ENCODE measurements at places on chromosomes 3 and 15.
A peak's percentile ranks its signal among the peaks of the same experiment; 100 is the strongest.

DNA sequence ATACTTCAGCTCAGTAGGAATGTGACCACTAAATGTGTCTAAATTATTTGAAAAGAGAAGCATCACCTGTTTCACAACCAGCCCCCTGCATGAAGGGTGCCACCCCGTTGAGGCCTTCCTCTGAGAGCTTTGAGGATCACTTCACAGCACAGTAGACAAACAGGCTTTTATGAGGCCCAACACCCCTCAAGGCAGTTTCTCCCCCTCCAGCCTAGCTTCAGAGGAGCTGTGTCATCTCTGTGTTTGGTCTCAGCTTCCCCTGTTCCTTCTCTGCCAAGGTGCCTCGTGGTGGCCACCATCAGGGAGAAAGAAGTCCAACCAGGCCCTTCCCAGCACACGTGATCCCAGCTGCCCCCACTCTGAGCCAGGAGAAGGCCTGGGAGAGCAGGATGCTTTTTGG, 21.6 kb upstream of the DUSP7 start:
- no peak for DNase-seq

DNA sequence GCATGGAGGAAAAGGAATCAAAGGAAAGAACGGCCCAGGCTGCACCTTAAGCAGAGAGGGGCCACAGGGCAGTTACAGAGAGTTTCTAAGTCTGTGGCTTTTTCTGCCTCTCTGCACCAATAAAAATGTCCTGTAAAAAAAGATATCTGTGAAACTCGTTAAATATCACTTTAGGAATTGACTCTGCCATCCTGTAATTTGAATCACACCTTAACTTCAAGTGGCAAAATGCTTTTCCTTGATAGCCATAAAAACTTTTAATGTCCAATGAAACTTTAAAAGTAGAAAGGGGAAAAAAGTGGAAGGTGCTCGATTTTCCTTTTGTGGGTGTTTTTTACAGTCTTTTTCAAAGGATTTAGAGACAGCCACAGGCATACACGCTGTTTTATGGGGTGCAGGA, 255.7 kb downstream of the ARRDC4 start:
- DNase-seq: no peak

GRCh38 chr3:170809007-170809974, 60.7 kb downstream of the RPL22L1 start:
- DNase-seq: peak; percentile 81

GRCh38 chr15:90394748-90395442, 6.9 kb downstream of the IQGAP1 start:
- DNase-seq: no peak

DNA sequence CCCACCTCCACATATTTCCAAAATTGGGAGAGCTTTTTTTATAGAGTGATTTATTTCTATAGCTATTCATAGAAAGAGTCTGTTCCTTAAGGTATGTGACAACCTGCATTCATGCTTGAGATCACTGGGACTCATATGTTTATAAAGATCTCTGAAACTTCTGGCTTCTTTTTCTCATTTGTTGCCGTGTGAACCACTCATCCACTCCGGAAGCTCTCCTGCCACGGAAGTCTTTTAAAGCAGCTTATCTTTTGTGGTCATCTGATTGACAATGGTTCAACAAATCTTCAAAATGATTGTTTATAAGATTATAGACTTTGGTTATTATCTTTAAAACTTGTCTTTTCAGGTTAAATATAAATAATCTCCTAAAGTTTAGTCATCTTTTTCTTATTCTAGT, 260.5 kb downstream of the C3orf38 start:
- DNase-seq: no peak

DNA sequence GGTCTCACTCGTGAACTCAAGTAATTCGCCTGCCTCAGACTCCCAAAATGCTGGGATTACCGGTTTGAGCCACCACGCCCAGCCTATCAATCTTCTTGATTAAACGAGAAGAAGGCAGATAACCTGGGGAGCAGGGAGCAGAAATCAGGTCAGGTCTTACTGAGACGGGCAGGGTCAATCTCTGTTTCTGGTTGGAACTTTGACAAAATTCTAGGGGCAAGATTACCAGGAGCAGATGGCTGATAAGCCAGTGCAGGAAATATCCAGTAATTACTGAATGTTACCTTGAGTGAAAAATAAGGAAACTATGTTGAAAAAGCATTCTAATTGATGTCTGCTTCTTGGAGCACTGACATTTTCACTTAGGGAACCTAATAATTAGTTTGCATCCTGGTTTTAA, 24.4 kb upstream of the GOLM2 start:
- DNase-seq: no peak
